ENCODE measurements at places on chromosomes 4 and X.

DNA sequence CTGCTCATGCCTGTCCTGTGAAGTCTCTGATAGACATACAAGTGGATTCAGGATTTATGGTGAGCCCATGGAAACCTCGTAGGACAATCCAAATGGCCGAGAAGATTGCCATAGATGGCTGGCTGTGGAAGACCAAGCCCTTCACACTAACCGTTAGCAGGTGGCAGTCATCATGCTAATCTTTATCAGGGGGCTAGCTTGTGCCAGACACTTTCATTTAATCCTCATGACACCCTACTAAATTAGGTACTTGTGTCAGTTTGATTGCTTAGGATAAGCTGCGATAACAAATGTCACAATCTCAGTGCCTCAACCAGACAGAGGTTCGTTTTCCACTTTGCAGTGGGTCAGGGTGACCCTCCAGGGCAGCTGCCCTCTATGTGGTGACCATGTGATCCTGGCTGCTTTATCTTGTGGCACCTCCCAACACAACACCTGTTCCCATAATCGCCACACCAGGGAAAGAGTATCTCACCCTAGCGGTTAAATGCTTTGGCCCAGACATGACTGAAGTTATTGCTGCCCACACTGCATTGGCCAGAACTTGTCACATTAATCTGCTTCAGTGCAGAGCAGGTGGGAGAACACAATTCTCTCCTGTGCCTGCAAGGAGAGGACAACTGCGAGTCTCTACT, 60.8 kb downstream of the REPS2 start:
- no peak for DNase-seq

GRCh38 chrX:33188881-33189280, 22.5 kb downstream of the DMD start:
- DNase-seq: no peak

- DNase-seq: no peak
Observed at GRCh38 chr4:168384437-168385141, 66.0 kb upstream of the DDX60 start.

DNA sequence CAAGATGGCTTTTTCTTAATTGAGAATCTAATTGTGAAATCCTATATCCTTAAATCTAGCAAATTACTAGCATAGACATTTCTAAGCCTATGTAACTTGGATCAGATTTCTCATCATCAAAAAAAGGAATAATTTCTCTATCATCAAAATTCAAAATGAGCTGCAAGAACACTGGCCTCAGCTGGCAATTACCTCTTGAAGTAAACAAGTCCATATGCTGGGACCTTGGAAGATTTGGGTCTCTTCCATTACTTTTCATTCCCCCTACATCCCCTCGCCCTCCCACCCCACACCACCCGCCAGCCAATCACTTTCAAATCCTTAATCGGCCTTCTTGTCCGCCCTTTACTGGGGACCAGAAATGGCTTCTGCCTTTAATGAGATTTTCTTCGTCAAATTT, 23.3 kb upstream of the MBTPS2 start:
- DNase-seq: no peak

DNA sequence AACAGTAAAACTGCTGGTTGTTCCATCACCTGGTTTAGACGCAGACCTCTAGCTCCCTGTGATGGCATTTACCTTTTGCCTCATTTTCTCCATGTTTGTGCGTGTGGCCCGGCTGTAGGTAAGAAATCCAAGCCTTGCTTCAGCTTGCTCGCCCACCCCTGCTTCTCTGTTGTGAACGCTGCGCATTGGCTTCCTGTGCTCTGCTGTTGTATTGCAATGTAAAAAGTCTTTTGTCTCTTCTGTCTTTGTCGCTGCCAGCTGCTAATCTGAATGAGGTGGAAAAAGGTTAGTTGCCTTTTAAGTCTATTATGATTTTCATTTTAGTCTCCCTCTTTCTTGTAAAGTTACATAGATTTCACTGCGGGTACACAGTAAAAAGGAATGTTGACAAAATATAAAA, 127.3 kb upstream of the PACRGL start:
- DNase-seq: no peak

- DNase-seq: no peak
Observed at GRCh38 chr4:152684007-152684406, 4.2 kb upstream of the TMEM154 start.

DNA sequence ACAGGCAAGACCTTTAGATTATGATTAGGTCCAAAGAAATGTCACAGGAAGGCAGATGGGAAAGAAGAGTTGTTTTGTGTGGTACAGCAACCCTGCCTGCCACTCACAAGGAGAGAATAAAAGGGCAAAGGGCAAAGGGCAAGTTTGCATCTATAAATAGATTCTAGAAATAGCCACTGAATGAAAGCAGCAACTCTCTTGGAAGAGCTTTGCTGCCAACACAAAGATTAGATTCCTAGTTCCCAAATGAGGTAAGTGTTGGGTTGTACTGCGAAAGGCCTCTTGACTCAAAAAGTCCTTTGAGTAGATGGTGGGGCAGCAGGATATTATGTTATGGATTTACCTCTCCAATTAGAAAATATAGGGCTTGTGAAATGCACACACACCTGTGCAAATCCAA, 61.2 kb downstream of the MOSPD2 start:
- no peak for DNase-seq

DNA sequence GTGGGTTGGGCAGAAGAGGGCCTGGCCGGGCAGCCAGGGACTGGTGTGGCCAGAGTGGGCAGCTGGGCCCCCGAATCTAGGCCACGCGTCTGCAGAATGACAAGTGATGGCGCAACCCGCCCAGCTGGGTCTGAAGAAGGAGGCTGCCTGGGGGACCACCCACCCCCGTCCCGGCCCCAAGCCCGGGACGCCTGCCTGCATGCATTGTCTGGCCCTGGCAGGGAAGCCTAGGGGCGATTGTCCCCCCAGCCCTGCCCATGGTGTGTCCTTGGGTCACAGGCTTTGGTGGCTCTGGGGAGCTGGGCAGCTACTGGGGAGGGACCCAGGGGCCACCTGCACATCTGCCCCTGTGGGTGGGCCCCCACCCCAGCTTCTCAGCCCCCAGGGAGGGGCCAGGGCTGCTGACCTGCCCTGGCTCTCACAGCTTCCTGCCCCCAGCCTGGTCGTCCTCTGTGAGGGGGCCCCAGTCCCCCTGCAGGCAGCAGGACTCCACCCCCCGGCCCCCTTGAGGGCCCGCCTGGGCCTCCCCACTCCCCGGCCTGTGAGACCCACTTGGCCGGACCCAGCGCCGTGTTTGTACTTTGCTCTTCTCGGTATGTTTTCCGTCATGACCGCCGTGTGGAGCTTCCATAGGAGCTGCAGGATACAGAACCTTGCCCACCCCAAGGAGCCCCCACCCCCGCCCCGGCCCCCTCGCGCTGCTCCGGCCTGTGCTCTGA, 4.9 kb downstream of the FGFR3 start:
- DNase-seq: no peak

GRCh38 chrX:50183891-50184290, 16.9 kb downstream of the AKAP4 start:
- no peak for DNase-seq

DNA sequence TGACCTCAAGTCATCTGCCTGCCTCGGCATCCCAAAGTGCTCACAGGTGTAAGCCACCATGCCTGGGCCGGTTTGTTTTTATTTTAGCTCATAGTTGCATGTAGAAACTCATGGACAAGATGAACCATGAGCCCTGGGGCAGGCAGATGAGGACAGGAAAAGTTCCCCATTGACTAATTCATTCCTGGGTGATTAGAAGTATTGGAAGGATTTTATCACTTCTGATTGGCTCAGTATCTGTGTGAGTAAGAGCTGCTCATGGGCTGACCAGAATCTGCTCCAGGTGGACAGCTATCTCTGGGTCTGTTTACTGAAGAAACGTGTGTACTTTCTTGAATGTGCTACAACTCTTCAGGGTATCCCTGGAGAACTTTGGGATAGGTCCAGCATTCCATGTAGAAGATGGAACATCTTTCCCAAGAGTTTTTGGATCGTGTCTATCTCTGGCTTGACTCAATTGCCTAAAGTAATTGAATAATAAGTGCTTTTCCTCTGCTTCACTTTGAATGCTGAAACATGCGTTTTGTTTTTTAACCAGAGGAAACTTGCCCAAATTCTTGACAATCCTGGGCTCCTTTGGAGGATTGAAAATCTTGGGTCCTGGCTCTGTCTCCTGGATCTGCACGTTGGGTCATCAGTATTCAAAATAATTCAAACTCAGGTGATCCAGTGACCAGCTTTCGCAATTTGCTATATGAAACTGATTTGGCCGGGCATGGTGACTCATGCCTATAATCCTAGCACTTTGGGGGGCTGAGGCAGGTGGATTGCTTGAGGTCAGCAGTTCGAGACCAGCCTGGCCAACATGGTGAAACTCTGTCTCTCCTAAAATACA, 88.6 kb upstream of the DHRSX start:
- no peak for DNase-seq

DNA sequence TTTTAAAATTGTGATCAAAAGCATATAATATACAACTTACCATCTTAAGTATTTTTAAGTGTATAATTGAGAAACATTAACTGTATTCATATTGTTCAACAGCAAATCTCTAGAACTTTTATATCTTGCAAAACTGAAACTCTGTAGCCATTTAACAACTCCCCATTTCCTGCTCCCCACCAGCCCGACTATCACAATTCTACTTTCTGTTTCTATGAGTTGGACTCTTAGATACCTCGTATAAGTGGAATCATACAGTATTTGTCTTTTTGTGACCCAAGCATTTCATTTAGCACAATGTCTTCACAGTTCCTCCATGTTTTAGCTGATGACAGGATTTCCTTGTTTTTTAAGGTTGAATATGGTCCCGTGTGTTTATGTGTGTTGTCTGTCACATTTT, 106.0 kb downstream of the LRBA start:
- DNase-seq: no peak

GRCh38 chr4:151991001-151991883, 230.4 kb upstream of the GATB start:
- DNase-seq: no peak

- DNase-seq: no peak
Observed at GRCh38 chrX:37347420-37347819, 1.7 kb upstream of the PRRG1 start.

- no peak for DNase-seq
Observed at GRCh38 chr4:6206771-6207290, 6.5 kb upstream of the JAKMIP1 start.

DNA sequence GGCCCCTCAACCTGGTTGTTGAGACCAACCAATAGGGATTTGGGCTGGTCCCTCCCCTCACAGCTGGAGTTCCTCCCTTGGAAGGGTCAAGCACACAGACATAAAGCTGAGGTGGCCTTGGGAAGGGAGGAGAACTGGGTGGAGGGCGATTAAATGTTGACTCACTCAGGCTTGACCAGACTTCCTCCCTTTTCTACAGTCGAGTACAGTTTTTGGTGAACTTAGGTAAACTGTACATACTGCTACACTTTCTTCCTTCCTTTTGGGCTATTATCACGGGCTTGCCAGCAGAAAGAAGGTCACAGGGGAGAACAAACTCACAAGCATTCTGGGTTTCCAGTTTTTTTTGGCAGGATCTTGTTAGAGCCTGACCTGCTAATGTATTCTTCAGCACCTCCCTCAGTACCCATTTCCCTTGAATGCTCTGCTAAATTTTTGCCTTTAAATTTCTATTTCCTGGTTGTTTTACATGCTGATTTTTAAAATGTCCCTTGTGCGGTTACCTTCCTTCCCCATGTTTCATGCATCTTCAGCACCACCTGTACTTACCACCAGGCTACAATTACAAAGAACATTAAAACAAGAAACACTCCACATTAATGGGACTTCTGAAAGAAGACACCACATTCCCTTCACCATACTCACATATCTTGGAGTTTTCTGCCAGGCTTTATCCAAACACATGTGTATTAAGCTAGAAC, 135.2 kb upstream of the RASGEF1B start:
- DNase-seq: no peak

GRCh38 chr4:143531788-143532491, 18.4 kb downstream of the SMARCA5 start:
- no peak for DNase-seq

DNA sequence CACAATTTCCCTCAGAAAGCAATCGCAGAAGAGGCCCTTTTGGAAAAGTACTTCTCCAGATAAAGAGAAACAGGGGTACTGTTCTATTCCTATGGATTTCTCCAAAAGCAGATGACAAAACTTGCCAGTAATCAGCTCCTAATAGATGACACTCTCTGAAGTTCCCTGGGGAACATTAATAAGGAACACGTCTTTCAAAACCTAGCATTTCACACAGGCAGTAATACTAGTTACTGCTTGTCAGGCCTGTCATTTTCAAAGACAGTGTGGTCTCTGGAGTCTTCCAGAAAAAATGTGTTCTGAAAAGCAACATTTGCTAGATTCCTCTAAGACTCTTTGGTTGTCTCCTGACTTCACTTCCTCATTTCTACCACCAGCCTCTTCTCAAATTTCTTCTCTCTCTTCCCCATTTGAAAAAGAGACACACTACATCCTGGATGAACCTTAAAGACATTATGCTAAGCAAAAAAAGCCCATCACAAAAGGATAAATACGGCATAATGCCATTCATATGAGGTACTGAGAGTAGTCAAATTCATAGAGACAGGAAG, 47.3 kb downstream of the CHRDL1 start:
- no peak for DNase-seq

- DNase-seq: no peak
Observed at GRCh38 chrX:40323977-40324376, 226.2 kb upstream of the BCOR start.

GRCh38 chr4:95178938-95179337, 369.8 kb downstream of the UNC5C start:
- DNase-seq: no peak

- DNase-seq: no peak
Observed at GRCh38 chr4:126213996-126214395, 899.2 kb downstream of the FAT4 start.

GRCh38 chrX:49930039-49930438, 7.6 kb downstream of the CLCN5 start:
- no peak for DNase-seq

DNA sequence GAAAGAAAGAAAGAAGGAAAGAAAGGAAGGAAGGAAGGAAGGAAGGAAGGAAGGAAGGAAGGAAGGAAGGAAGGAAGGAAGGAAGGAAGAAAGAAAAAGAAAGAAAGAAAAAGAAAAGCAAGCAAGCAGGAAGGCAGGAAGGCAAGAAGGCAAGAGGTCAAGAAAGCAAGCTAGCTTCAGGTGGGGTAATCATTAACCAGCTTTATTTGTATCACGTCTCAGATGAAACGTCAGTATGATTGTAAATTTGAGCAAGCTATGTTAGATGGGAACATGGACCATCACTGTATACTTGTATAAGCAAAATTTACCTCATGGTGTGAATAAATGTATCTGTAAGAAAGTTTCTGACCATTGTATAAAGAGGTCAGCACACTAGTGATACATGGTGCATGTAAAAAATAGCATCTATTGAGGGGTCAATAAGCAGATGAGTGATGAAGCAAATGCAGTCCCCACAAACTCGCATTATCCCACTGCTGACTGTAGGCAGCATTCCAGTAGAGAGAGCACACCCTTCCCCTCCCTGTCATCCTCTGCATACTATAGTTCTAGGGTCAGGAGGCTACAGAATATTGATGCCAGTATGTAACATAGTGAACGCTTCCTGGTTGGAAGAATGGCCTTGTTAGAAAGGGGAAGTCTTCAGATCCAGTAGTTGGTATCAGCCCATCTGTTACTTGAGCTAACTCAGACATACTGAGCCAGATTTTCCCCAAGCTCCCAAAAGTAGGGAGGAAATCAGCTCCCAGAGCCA, 16.5 kb upstream of the KLHL34 start:
- no peak for DNase-seq

- no peak for DNase-seq
Observed at GRCh38 chr4:15376594-15376993, 51.2 kb upstream of the C1QTNF7 start.

- DNase-seq: no peak
Observed at GRCh38 chr4:59987289-59987688, 1212.8 kb upstream of the ADGRL3 start.

Measured in activated CD4-positive, alpha-beta T cell treated with anti-CD3 and anti-CD28 coated beads for 1 hour (primary cell).